ENCODE measurements at places on chromosomes 6 and 20.

DNA sequence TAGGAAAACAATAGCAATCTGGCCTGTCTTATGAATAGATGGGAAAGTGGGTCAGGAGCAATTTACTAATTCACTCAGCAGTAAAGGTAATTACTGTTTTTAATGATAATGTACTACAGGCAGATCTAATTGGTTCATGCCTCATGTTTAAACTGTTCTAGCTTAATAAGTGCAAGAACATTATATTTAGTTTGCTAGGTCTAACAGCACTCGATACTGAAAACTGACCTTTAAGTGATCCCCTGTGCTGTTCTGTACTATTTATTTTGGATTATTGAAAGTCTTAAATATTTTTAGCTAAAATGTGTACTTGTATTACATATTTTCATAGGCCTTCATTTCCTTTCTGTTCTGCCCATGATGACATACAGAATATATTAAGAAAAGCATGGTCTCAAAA lies 998.0 kb upstream of the GJE1 start:
- DNase-seq, result no peak

GRCh38 chr20:3172126-3172932 lies 1.0 kb downstream of the LZTS3 start:
- DNase-seq, result no peak

DNA sequence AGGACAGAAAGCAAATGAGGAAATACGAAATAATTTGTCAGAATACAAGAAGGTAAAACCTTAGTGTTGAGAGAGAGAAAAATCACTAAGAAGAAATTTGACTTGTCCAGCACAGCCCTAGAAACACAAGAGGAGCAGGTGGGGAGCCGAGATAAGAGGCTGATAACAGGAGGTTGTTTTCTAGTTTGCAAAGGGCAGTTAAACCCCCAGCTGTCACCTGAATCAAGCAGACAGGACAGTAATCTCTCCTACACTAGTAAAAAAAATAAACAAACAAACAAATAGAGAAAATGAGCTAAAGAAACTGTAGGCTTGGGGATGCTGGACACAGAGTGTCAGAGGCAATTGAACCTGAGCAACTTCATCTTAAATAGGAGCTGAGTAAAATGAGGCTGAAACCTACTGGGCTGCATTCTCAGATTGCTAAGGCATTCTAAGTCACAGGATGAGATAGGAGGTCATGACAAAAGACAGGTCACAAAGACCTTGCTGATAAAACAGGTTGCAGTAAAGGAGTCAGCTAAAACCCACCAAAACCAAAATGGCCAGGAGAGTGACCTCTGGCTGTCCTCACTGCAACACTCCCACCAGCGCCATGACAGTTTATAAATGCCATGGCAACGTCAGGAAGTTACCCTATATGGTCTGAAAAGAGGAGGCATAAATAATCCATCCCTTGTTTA lies 40.4 kb downstream of the FAM184A start:
- no peak for DNase-seq

DNA sequence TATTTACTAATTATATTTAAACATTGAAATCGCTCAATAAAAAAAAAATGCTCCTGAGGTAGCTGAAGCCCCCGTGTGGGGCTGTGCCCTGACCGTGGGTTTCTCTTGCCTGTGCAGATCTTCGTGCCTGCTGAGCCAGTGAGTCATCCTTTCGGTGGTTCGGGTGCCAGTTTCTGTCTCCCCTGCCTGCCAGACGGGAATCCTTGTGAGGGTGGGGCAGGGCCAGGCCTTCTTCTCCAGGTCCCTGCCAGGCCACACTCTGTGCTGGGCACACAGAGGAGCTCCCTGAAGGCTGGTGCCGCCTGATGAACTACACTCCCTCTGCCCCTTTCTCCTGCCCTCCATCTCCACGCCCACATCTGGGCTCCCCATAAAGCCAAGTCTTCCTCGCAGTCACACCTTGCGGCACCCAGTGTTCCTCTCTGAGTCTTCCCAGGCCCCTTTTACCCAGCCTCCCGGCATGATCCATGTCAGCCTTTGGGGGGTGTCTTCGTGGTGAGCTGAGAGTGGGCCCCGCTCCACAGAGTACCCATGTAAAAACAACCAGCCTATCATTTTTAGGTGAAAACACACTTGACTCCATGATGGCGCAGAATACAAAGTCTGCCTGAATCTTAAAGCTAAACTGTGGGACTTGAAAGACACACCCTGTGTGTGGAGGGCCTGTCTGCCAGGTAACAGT lies 19.3 kb downstream of the FGD2 start:
- DNase-seq, result no peak

- DNase-seq, result no peak
Measured at GRCh38 chr6:90865513-90865912, 278.6 kb upstream of the MAP3K7 start.

DNA sequence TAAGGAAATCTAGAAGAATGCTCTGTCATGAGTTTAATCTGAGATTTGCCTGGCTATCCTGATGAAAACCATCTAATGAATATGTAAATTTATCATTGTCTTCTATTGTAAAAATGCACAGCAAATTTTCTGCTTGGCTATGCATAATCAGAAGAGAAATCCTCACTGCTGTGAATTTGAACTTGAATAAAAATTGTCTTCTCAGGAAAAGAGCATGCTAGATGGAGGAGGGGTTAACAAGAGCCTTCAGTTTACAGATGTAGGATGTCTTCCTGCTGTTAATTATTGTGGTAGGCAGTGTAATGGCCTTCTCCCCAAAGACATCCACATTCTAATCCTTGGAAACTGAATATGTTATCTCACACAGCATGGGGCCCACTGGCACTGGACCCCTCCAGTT lies 45.8 kb downstream of the ANKEF1 start:
- DNase-seq, result no peak

DNA sequence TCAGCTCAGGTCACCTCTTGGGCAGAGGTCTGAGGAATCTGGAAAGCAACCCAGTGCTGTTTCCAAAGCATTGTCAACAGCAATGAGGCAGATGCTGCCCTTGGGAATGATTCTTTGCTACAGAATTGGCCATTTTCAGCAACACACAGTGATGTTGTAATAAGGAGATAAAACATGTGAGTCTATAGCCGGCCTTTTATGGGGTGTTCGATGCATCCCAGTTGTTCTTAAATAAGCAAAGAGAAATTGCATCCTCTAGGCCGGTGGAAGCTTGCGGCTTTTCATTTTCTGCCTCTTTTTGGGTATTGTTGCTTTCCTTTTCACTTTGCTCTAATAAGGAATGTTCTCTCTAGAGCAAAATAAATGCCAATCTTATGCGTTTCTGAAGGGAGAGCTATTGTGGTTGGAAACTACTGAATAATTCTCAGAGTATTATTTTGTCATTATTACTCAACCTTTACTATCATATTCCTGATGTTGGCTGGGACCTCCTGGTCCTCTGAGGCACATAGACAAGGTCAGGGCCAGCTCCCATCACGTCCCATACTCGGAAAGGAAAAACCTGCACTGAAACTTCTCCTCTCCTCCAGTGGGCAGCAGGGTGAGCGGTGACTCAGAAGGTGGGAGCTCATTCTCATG lies 214.2 kb downstream of the CDH26 start:
- DNase-seq, result no peak

GRCh38 chr6:129498541-129498940 lies 211.4 kb downstream of the ARHGAP18 start:
- no peak for DNase-seq

DNA sequence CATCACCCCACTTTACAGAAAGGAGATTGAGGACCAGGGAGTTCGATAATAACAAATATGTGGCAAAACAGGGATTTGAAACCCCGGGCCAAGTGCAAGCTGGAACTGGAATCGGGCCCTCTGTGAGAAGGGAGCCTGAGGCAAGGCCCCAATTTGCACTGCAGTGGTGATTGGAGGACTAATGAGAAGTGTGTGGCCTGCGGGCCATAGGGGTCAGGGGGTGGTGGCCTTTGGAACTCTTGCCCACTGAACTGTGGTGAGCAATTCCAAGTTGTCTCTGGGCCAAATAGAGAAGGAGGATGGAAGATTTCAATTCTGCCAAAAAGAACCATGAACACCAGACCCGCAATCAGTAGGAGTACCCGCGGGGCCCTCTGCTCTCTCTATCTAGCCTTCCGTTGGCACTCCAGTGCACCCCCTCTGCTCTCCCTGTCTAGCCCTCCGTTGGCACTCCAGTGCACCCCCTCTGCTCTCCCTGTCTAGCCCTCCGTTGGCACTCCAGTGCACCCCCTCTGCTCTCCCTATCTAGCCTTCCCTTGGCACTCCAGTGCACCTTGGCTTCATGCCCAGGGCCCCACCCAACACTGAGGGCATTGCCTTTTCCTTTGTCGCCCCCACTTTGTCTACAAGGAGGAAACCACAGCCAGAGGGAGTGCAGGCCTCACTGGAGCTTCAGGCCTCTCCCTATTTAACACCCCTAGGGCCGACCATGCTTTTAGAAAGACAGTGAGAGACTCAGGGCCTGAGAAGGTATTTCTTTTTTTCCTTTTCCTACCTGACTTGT lies 6.0 kb upstream of the PTPRA start:
- DNase-seq, result no peak

GRCh38 chr6:20583444-20583800 lies 49.2 kb downstream of the CDKAL1 start:
- DNase-seq, result no peak

- no peak for DNase-seq
Measured at GRCh38 chr6:140052736-140053729, 678.6 kb upstream of the CITED2 start.

DNA sequence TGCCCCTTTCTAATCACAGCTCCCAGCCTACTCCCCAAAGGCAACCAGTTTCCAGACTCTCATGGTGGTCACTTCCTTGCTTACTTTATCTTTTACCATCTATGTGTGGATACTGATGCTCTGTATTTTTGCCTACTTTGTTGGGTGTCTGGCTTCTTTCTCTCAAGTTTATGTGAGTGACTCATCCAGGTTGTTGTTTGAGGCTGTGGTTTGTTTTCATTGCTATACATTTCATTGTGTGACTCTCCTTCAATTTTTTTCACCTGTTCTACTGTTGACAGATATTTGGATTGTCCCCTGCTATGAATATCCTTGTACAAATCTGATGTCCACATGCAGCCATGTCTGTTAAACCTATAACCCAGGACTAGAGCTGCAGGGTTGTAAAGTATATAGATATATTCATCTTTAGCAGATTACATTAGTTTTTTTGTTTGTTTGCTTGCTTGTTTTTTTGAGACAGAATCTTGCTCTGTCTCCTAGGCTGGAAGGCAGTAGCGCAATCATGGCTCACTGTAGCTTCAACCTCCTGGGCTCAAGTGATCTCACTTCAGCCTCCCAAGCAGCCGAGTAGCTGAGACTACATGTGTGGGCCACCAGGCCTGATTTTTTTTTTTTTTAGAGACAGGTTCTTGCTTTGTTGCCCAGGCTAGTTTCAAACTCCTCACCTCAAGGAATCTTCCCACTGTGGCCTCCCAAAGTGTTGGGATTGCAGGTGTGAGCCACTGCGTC lies 72.9 kb upstream of the EEF1E1 start:
- no peak for DNase-seq

GRCh38 chr6:34547701-34548644 lies 8.2 kb downstream of the SPDEF start:
- DNase-seq, result no peak

- DNase-seq, result no peak
Measured at GRCh38 chr6:139194740-139195139, 59.9 kb downstream of the HECA start.

DNA sequence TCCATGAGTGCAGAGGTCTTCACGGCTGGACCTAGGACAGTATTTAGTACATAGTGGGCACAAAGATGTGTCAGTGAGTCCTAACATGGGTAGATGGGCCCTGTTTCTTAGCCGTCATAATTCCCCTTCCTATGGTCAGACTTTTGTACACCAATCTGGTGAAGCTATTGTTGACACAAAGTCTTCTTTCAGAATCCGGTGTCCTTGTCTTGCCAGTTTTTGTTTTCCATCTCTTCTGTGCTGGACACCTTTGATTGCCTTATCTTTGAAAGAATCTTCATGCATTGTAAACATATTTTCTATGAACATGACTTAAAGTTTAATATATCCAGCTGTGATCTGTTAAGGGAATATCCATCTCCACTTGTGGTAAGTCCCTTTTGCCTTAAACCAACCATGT lies 4.5 kb downstream of the LRRC1 start:
- no peak for DNase-seq

- no peak for DNase-seq
Measured at GRCh38 chr6:13288969-13289391, 39.4 kb downstream of the TBC1D7 start.

- DNase-seq, result peak; percentile 93
Measured at GRCh38 chr6:8102122-8102958, at the start of gene EEF1E1. TSS of gene EEF1E1 (minus strand) at chr6:8102548. CDS start at chr6:8102521, 27 bp downstream.

DNA sequence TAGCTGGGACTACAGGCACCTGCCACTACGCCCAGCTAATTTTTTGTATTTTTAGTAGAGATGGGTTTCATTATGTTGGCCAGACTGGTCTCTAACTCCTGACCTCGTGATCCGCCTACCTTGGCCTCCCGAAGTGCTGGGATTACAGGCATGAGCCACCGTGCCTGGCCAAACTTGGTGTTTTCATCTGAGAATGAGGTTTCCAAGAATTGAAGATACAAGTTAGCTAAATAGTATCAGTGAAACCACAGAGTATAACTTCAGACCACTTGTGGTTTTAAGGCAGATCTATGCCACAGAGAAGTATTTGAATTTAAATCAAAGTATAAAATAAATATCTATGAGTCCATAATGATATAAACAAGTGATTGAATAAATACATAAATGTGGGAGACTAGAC lies 70.1 kb downstream of the SLC16A10 start:
- no peak for DNase-seq

DNA sequence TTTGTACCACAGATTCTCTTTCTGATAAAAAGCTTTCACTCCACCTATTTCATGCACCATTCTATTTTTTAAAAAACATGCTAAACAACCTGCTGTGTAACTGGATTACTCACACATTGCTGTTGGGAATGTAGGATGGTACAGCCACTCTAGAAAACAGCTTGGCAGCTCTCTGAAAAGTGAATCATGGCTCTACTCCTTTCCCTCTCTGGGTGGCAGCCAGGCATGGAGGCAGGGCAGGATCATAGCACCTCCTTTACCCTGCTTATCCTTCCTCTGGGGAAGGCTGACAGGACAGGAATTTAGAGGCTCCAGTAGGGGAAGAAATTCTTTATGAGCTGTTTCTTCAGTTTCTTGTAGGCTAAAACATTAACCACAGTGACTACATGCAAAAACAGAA lies 6.7 kb upstream of the VNN2 start:
- DNase-seq, result no peak

GRCh38 chr6:20447581-20448132 lies 46.0 kb downstream of the E2F3 start:
- DNase-seq, result no peak

DNA sequence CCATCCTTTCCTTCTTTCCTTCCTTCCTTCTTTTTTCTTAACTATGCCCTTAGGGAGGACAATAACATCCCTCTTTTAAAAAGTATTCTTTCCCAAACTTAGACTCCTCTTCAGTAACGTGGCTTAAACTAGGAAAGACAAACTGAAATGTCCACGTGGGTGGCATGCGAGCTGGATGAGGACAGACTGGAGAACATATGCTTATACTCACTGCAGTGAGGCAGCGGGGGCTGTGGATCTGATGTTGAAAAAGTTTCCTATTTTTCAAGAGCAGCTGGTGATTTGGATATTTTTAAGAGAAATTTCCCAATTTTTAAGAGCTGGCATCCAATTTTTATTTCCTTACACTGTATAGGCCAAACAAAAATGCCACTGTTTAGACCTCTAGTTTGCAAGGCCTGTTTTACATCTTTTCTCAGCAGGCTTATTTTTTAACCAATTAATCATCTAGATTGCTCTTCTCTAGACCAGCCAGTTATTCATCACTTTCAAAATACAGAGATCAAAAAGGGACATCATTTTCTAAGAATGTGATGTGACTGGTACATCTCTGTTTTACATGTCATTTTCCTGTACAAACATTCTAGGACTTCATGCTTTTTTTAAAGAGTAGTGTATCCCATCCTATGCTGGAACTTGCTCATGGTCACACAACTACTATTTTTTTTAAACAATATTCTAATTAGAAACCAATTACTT lies 226.5 kb downstream of the BTBD9 start:
- DNase-seq, result no peak
